Spinal cord (tissue), 10 donors: ENCODE measurements at places on chromosomes 2 and 18.

- no peak for DNase-seq
These were observed 18.6 kb downstream of the MAP4K3 start for GRCh38 chr2:39418491-39418890.

GRCh38 chr2:165718610-165719210, 75.3 kb downstream of the GALNT3 start:
- DNase-seq, result peak; percentile 61

DNA sequence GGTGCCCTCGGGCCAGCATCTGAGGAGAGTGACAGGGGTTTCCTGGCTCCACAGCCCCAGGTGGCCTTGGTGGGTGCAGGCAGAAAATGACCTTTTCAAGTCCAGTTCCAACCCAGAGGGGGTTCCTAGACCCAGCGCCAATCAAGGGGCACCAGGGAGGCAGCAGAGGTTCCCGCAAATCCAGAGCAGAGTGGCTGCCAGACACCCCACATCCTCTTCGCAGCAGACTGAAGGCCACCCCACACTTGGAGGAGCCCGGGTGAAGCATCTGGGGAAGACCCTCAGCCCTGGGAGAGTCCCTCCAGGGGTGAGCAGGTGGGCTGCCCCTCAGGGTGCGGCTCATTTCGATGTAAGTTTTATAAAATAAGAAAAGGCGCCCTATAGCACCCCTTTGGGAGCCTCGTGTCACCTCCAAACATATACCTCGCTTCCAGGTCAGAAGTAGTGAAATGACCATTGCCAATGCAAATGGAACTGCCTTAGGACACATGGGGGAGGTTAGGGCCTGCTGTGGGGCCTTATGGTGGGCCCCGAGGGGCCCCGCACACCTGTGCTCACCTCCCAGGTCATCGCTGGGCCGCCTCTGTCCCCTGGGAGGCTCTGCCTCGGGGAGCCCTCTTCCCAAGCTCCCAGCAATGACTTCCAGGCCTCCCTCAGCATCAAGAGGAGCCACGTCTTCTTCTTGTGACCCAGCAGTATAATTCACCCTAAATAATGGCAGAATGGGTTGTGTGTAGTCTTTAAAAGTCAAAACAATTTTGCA, 11.0 kb downstream of the RTP5 start:
- no peak for DNase-seq

GRCh38 chr2:70826696-70827350, 6.4 kb upstream of the CLEC4F start:
- DNase-seq, result no peak

GRCh38 chr2:120773186-120773800, 37.6 kb downstream of the GLI2 start:
- DNase-seq, result no peak

DNA sequence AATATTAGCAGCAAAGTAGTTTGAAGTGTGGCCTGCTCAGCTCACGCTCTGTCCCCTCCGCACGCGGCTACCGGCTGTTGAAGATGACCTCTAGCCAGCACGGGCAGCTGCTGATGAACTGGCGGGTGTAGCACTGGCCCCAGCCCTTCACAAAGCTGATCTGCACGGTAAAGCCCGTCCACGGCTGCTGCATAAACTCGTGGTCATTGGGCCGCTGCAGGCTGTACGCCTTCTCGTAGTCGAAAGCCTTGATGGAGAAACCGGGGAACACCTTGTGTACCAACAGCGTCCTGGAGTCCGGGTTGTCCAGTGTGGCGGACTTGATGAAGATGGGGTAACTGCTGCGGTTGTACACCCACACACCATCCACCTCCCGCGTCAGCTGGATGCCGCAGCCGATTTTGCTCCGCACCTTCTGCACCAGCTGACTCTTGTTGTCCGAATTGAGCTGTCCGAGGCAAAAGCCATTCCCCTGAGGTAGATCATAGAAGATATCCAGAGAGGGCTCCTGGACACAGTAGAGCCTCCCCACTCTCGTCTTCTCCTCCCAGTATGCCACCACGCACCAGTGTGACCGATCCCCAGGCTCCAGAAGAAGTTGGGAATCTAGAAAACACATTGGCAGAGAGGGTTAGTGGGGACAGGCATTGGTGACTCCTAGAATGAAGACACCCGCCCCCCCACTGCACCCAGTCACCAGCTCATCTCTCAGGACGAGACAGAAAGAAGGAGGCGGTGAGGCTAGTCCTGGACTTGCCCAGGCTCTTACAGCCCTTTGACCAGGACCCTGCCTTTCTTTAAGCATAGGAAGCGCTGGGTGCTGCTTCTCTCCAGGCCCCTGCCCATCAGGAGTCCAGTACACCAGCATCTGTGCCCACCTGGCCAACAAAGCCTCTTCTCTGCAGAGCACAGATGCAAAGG, 29.2 kb downstream of the SMAD7 start:
- no peak for DNase-seq

DNA sequence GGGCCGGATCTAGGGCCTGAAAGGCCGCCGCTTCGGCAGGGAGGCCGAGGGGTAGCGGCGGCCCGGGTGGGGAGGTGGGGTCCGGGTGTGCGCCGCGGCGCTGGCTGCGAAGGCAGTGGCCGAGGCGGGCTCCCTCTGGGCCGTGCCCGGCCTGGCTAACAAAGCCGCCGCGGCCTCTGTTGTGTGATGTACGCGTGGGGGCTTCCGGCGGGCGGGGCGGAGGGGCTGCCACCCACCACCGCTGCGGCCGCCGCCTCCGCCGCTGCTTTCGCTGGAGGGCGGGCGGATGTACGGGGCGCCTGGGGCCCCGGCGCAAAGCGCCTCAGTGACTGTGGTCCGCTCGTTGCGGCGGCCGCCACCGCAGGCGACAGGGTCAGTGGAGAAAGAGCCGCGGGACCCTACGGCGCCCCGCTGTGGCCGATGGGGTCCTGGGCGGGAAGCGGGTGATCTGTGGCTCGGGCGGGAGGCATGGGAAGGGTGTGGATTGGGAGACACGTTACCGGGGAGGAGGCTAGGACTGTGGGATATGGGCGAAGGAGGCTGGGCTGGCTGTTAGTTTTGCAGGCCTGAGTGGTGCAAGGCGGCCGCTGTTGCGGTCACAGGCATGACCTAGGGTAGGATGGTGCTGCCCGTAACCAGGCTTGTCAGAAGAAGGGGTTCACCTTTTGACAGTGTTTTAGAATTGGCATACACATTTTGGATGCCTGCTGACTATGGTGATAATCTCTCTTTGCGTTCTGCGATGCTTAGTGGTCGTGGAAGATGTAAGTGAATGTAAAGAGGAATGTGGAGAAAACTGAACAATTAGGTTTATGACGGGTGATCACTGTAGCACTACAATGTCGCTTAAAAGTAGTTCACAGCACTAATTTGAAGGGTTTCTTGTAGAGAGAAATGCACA, 662 bp downstream of the BZW1 start:
- no peak for DNase-seq

DNA sequence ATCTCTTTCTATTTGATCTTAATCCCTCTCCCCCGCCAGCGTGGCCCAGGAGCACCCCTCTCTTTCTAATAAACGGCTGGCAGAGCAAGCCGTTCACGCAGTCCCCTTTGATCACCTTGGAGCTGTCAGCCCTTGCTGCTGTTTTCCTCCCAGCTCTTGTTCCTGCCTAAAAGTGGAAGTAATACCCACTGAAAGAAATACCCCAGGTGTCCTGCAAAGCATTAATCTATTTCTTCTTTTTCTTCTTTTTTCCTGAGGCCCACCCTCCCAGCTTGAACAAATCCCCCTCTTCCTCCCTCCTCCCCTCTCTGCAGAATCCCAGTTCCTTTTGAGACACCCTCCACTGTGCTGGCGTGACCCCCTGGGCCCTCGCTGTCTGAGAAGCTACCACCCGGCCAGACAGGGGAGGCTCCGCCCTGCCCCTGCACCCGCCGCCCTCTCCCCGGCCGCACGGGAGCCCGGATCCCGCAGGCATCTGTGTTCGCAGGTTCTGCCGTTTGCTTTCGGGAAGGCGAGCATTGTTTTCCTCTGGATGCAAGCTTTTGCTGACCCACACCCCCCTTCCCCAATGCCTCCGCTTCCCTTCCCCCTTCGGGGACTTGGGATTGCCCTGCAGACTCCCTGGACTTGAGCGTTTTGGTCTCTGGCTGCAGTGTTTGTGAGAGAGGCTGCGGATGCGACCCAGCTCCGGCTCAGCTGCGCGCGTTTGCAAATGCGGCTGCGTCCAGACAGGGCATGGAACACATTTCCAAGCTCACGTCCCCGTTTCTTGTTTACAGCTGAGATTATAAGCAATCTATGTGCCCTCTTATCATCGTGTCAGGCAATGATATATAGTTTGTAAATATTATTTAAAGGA, 631.5 kb downstream of the NYAP2 start:
- peak; percentile 93 for DNase-seq

DNA sequence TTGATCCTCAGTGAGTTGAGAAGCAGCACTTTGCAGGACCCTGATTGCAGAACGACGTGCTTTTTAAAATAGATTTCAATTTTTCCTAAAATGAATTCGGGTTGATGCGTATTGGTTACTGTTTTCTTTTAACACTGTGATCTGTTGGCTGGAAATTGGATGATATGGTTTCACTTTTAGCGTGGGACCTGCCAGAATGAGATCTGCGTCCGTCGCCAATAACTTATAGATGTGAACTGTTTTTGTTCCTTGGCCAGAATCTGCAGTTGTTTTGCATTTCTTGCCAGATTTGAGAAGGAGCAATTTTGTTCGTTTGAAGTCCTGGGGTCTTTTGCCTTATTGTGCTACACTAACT, 703 bp downstream of the UGGT1 start:
- no peak for DNase-seq

DNA sequence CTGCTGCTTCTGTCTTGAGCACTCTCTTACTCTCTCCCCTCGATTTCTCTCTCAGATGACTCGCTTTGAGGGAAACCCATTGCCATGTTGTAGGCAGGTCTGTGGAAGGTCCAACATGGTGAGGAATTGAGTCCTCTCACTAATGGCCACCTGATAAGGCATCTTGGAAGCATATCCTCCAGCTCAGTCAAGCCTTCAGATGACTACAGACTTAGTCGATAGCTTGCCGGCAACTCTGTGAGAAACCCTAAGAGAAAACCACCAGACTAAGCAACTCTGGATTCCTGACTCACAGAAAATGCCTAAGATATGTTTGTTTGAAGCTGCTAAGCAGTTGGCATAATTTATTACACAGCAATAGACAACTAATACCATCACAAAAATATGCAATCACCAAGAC, 51.2 kb downstream of the WDR75 start:
- DNase-seq, result no peak

DNA sequence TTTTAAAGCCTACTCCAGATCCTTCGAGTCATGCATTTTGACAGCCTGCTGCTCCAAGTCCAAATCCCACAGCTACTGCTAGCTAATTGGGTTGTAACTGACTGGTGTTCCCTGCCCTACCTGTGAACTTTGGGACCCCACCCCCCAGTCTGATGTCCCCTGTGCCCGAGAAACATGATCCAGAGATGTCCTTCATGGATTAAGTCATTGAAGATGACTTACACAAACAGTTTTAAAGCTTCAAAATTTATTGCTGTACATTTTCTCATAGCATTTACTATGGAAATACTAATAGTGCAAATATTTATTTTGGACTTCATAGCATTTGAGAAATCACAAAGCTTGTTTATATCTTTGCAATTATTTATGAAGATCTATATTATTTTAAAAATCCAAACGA, 73.1 kb downstream of the MBD2 start:
- no peak for DNase-seq

- DNase-seq, result no peak
These were observed 35.9 kb downstream of the FHOD3 start for GRCh38 chr18:36333414-36333813.

GRCh38 chr2:85922199-85922598, 33.4 kb upstream of the ST3GAL5 start:
- DNase-seq, result no peak

DNA sequence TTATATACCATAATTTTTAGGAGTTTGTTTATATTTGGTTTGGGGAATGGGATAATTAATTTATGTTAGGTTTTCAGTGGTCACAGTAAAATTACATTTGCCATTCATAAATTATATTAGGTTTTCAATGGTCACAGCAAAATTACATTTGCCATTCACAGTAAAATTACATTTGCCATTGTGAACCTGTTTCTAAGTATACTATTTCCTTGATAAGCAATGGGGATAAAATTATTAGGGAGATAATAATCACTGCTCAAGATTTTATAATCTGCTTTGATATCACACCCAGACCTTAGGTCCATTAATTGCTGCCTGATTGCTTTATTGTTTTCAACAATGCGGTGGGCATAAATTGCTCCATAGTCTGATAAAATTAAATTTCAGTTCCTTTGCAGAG, 124.6 kb downstream of the ASXL3 start:
- DNase-seq, result no peak

DNA sequence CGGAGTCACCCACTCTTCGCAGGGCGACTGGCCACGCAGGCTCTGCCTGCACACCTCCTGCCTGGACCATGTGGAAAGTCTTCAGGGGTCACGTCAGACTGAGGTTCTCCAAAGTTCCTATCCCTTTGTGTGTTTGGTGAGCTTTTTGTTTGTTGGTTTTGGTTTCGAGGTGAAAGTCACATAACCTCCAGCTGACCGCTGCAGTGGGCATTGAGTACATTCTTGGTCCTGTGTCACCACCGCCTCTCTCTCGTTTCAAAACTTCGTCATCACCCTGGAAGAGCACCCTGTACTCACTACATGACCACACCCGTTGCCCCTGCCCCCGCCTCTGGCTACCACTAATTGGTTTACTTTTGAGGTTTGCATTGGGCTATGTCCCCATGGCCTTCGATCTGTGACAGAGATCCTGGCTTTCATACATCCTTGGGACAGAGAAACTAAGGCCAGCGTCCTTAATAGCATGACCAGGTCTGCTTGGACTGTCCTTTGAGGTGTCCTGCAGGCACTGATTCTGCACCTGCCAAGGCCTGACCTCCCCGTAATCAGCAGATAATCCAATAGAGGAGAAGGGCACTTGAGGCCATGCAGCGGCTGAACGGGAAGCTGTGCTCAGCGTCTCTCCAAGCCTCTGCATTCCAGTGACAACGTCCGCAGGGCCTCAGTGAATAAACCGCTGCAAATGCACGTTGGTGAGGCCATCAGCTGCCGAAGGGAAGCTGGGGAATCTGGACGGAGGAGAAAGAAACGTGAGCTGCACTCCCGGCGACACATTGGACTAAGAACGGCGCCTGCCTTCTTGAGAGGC, 46.8 kb downstream of the SH3BP4 start:
- DNase-seq, result no peak

GRCh38 chr2:136015699-136016098, 30.3 kb upstream of the DARS1 start:
- DNase-seq, result no peak

DNA sequence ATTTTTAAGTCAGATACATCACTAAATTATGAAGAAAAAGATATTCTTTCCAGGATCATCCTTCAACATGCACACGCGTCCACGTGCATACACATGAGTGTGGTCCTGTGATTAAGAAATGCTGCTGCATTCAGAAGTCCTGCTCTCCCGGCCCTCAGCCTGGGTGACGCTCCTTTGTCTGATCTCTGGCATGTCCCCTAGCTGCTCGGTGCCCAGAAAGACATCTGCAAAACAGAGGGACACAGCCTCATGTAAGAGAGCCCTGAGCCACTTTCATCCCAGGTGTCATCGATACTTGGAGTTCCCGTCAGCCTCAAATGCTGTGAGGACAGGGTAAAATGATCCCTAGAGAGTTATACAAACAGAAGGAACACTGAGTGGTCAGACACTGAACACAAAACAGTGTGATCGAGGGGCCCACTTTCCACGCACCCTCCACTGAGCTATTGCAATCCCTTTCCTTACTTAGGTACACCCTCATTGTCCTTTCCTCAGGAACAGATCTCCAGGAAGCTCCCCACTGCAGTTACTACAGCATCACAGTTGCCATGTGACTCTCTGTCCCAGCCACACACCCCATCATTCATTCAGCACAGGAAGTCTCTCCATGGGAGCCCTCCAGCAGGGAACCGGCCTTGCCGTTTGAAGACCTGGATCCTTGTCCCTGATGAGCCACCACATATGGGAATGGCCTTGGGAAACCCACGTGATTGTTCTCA, 32.1 kb downstream of the CRACDL start:
- no peak for DNase-seq
